ENCODE measurements at places on chromosomes 6 and 20.
A peak's percentile ranks its signal among the peaks of the same experiment; 100 is the strongest.

GRCh38 chr6:26390531-26390930 is 7.6 kb downstream of the BTN2A2 start:
- no peak for DNase-seq

GRCh38 chr6:137155830-137156229 is 17.6 kb downstream of the IL22RA2 start:
- DNase-seq: peak; percentile 44

- no peak for DNase-seq
Measured at GRCh38 chr6:167962711-167963110, 34.8 kb upstream of the KIF25 start.

DNA sequence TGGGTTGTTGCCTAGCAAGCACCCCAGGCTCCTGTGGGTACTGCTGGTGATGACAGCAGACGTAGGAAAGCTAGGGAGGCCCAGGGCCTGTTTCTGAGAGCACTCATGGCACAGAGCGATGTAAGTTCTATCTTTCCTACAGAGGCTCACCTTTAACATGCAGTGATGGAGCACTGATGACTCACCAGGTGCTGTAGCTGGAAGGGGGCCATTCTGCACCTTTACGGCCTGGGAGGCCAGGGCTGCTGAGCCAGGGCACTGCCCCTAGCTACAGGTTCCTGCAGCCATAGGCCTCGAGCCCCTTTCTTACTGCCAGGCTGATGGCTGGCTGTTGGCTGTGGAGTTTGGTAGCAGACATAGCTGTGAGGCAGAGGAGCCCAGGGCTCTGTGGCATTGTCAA is 31.1 kb upstream of the GPR6 start:
- no peak for DNase-seq

- no peak for DNase-seq
Measured at GRCh38 chr20:35833241-35833640, 61.4 kb downstream of the PHF20 start.

- DNase-seq: no peak
Measured at GRCh38 chr6:160362556-160362955, 14.4 kb downstream of the SLC22A3 start.

DNA sequence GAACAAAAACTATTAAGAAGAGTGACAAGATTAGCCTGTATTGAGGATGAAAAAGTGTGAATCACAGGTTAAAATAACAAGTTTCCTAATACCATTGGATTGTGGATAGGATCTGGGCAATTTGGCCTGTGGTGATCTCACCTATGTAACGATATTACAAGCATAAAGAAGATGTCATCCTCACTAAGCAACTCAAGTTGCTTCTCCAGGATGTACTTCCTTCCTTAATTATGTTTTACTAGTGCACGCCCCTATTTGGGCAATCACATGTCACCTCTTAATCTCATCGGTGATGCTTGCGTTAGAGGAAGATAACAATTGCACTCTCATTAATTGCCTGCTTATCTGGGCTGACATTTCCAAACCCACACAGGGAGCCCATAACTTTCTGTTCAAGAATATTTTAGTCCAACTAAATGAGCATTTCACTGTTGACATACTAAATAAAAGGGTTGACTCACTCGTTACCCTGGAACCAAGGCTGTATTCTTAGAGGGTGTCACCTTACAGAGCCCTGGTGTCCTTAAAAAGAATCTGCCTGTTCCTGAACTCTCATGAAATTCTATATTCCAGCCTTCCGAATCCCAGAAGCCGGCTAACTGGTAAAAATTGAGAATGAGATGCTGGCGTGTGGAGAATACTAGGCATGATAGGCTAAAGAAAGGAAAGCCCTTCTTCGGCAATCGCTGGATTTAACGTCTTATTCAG is 88.2 kb upstream of the ATXN1 start:
- peak; percentile 11 for DNase-seq

DNA sequence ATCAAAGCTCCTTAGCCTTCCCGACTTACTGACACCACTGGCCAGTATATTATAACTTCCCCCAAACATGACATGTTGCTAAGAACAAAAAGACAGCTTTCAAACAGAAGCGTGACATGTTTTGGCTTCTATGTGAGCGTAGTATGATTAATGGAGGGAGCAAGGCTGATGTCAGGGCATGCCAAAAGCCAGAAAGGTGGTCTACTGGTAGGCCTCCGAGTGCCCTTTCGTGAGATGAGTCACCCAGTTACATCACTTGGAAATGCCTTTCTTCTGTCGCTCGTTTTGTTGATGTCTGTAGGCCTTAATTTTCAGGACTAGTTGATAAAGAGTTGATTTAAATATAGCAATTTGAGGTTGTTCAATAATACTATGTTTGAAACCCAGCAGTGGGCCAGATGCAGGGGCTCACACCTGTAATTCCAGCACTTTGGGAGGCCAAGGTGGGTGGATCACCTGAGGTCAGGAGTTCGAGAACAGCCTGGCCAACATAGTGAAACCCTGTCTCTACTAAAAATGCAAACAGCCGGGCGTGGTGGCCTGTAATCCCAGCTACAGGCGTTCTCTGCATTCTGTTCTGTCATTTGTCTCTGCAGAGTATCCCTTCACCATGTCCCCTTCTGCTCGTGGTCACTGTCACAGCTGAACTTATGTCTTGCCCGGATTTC is 53.3 kb downstream of the CNKSR3 start:
- no peak for DNase-seq

- DNase-seq: no peak
Measured at GRCh38 chr6:164195942-164196281, 781.4 kb downstream of the QKI start.

GRCh38 chr6:41150671-41151070 is 3.5 kb downstream of the TREML1 start:
- no peak for DNase-seq

- DNase-seq: no peak
Measured at GRCh38 chr6:93784794-93785693, 365.7 kb upstream of the EPHA7 start.

All from stimulated activated naive CD4-positive, alpha-beta T cell (primary cell).